ENCODE measurements at places on chromosomes 1 and 21. TPM values are rescaled to one million over a fixed set of nuclear protein-coding genes. Genes with fewer than 3 reads are reported as not detected.

MROH7 gene
- 3.7 TPM for total RNA-seq

NES gene
- 8.1 TPM for total RNA-seq

TMIGD3 gene
- 0.42 TPM for total RNA-seq

VWA5B1 gene
- total RNA-seq, result 0.29 TPM

DIO1 gene
- total RNA-seq, result 0.32 TPM

STUM gene
- total RNA-seq, result 1.0 TPM

C21orf58 gene
- total RNA-seq, result 25.7 TPM

GPR3 gene
- total RNA-seq, result 0.49 TPM

OR2AK2 gene
- total RNA-seq, result not detected

OMA1 gene
- total RNA-seq, result 30.4 TPM

KLF17 gene
- not detected for total RNA-seq

SELE gene
- total RNA-seq, result 4.0 TPM

CYP4A11 gene
- total RNA-seq, result not detected

KRTAP21-2 gene
- not detected for total RNA-seq

ACTN2 gene
- total RNA-seq, result 0.72 TPM

PRAMEF1 gene
- not detected for total RNA-seq

EFNA3 gene
- total RNA-seq, result 12.7 TPM

SYT2 gene
- total RNA-seq, result 0.19 TPM

ZMYND12 gene
- 3.5 TPM for total RNA-seq

RHD gene
- total RNA-seq, result 0.10 TPM

OR2T2 gene
- total RNA-seq, result not detected

CLCA2 gene
- total RNA-seq, result 1.7 TPM

TNFAIP8L2 gene
- total RNA-seq, result 1.2 TPM

OR10J1 gene
- not detected for total RNA-seq

SLAMF9 gene
- total RNA-seq, result not detected

TRAPPC3 gene
- total RNA-seq, result 59.0 TPM

TMEM269 gene
- total RNA-seq, result 0.10 TPM

ABCG1 gene
- total RNA-seq, result 60.0 TPM
